ENCODE measurements at places on chromosomes 6 and 20.

- DNase-seq, result no peak
Measured at GRCh38 chr6:110573136-110573535, 96.7 kb upstream of the SLC22A16 start.

GRCh38 chr20:50866831-50867230 is 64.4 kb downstream of the ADNP start:
- no peak for DNase-seq

DNA sequence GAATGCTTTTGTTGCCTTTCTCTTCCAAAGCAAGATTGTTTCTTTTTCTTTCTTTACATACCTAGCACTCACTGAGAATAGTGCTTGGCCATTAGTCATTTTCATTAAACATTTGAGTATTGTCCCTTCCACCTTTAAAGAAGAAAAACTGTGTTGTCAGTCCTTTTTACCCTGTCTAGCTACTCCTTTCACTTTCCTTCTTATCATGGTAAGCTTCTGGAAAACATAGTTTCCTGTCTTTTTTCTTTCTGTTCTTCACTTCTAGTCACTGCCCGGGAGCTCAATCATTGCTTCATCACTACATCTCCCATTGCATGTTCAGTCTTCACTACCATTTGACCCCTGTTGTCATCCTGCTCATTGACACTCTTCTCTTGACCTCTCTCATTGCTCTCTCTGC is 12.1 kb downstream of the VAPB start:
- DNase-seq, result no peak

DNA sequence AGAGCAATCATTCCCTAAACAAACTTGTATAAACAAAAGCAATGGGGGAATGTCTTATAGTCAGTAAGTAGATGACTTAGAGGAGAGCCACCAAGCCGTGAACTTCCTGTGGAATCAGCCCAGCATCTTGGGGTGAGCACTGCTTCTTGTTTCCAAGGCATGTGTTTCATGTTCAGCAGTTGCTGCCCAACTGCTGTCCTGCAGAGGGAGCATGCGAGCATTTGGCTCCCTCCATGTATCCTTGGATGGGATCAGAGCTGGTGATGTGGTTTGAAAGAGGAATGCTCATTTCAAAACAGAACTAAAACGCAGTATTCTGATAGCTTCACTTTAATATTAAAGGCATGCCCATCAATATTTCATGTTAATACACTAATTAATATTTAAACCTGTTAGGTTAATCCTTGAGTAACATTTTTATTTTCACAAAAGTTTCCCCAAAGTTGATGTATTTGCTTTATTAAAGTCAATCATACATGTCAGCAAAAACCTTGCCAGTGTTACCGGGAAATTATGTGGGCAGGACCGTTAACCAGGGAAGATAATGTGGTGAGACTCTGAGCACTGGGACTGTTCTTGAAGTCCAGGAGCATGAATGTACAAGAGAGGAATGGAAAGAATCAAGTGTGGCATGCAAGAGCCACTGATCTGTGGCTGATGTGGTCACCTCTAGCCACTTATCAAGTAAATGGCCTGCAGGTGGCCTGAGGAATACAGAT is 172.1 kb upstream of the GGTLC1 start:
- peak; percentile 46 for DNase-seq

DNA sequence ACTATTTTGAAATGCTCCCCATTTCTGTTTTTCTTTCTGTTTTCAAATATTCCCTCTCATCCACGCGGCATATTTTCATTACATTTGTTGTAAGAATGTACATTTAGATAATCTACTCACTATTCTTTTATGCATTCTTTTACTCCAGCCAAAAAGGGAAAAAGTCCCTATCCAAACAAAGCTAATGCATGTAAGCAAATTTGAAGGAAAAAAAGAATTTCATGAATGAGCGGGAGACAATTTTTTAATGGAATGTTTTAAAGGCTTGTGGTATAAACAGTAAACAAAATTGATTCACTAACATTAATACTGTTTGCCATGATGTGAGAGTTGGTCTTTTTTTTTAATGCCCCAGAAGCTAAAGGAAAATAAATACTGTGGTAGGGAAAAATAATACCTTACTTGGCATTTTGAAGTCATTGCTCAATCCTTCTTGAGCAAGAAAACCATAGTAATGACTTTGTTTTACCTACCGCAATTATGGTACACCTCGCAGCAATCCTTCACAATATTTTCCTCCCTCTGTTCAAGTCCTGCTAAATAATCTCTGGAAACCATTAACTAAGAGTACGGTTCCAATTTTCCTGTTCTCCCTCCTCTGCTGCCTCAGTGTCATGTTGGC is 79.0 kb downstream of the BACH2 start:
- DNase-seq, result no peak

- DNase-seq, result no peak
Measured at GRCh38 chr20:1283522-1284510, 17.7 kb downstream of the SNPH start.

DNA sequence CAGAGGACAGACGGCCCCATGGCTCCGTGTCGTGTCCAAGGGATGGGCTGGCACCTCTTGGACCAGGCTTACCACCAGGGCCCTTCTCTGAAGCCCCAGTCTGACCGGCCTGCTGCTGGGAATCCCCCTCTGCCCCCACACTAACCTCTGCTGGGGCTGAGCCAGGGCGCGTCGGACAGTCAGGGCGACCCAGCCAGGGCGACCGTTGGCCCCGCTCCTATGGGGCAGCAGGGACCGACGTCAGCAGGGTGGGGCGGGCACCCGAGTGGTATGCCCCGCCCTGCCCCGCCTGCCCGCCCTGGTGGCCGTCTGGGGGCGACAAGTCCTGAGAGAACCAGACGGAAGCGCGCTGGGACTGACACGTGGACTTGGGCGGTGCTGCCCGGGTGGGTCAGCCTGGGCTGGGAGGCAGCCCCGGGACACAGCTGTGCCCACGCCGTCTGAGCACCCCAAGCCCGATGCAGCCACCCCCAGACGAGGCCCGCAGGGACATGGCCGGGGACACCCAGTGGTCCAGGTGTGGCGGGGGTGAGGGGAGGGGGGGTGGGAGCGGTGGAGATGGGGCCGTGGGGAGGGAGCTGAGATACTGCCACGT is at the start of gene SLC17A9:
SLC17A9 (plus strand) TSS at position 337 of the 595 bp plus-strand sequence; CDS start at position 459, 122 bp downstream.
- DNase-seq, result no peak

DNA sequence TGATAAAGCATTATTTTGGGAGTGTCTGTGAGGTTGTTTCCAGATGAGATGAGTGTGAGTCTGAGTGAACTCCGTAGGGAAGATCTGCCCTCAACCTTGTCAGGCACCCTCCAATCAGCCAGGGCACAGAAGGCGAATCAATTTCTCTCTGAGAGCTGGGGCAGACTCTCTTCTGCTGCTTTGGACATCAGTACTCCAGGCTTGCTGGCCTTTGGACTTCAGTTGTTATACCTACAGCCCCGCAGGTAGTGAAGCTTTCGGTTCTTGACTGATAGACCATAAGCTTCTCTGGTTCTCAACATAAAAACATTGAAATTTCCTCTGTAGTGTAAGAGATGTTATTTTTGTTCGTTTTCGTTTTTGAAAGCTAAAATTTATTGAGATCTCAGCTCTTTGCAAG is 71.4 kb downstream of the MAFB start:
- DNase-seq, result no peak

DNA sequence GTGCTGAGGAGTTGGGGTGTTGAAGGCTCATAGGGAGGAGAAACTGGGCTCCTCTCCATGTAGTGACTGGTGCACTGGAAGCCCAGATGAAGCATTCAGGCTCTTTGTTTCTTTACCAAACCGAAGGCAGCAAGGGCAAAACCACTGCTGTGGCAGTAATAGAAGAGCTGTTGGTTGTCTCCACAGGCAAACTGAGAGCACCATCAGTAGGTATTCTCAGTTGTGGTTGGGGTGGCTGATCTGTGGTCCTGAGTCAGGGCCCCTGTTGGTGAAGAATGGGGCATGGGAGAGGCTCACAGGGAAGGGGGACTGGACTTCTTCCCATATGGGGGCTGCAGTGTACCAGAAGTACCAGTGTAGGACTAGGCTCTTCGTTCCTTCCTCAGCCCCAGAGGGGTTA is 460.2 kb upstream of the IMPG1 start:
- no peak for DNase-seq

- no peak for DNase-seq
Measured at GRCh38 chr6:15378272-15378671, 132.4 kb downstream of the JARID2 start.

DNA sequence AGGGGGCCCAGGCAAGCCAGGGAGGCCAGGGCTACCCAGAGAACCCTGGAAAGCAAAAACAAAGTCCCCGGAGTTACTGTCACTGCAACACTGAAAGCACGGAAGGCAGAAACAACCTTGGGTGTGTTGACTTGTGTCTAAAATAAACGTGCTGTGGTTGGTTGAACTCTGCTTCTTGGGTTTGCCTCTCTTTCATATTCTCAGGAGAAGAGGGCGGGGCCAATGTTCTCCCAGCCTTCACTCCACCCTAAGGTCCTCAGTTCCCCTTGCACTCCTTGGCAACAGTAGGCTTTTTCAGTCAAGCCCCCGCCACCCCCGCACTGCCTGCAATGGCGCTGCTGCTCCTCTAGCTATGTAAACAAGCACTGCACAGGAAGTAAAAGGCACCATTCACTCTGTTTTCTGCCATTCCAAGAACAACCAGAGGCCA is 60.9 kb downstream of the COL9A1 start:
- DNase-seq, result no peak

DNA sequence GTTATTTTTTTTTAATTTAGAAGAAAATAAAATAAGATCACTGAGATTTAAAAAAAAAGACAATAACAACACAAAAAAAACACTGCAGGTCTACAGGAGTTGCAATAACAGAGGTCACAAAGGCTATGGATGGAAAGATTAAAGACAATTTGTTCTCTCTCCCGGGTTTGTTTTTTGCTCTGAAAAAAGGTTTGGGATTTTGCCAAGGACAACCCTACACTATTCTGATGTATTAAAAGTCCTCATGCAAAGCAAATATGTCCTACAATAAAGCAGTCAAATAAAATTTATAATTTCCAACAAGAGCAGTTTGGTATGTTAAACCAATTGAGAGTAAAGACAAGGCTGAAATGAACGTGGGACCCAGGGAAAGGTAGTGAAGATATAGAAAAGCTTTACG is 55.6 kb downstream of the PTPRK start:
- no peak for DNase-seq

GRCh38 chr6:158605266-158605878 is 39.2 kb downstream of the DYNLT1 start:
- DNase-seq, result peak; percentile 49

DNA sequence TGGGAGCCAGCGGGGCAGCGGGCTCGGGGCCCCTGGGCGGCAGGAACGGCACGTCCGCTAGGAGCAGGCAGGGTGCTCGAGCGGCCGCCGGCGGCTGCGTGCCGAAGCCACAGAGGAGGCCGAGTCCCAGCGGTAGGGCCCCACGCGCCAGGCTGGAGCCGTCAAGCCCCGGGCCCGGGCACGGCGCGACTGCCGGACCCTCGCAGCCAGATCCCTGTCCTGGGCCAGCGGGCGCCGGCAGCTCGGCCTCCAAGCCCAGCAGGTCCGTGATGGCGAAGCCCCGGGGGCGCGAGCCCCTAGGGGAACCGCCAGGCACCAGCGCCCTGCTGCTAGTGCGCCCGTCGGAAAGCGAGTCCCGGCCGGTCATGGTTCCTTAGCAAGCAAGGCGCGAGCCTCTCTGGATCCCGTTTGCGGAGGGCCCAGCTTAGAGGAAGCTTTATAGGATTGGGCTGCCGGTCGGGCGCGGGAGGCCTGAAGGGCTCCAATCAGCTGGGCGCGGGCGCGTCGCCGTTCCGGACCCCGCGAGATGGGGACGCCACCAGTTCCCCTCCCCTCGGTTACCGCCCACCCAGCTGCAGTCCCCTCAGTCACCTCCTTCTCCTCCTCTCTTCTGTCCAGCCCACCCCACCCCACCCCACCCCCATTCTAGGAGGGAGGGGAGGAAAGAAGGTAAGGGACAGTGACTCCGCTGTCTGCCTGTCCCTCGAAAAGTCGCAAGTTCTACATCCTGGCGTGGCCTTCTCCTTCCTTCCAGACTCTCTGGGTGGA is at the start of gene VSX1:
VSX1 (minus strand) TSS at position 412 of the 768 bp plus-strand sequence; CDS start at position 367, 45 bp downstream.
- no peak for DNase-seq

- DNase-seq, result peak; percentile 90
Measured at GRCh38 chr6:85464260-85464644, 14.4 kb downstream of the NT5E start.

GRCh38 chr6:54877713-54878317 is 31.2 kb downstream of the FAM83B start:
- no peak for DNase-seq

- DNase-seq, result no peak
Measured at GRCh38 chr6:112038268-112038667, 15.6 kb upstream of the CCN6 start.

DNA sequence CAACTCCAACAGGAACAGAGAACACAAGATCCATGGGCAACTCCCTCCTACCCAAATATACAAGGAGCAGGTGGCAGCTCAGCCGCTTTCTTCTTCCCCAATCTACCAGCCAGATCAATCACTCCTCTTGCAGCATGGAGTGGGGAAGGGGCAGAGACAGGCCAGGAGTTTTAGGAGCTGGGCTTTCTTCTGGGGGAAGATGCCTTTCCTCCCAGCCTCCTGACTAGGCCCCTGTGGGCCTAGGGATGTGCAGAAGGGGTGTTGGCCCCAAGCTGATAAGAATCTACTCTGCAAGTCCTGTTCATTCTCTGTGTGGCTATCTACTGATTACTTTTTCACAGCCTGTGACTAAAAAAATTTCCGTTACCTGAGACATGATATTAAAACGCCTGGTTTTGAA is 189.0 kb downstream of the BCAS1 start:
- DNase-seq, result no peak

- DNase-seq, result no peak
Measured at GRCh38 chr6:44497807-44498206, 110.3 kb downstream of the CDC5L start.

- no peak for DNase-seq
Measured at GRCh38 chr6:118252474-118252873, 295.6 kb upstream of the PLN start.

DNA sequence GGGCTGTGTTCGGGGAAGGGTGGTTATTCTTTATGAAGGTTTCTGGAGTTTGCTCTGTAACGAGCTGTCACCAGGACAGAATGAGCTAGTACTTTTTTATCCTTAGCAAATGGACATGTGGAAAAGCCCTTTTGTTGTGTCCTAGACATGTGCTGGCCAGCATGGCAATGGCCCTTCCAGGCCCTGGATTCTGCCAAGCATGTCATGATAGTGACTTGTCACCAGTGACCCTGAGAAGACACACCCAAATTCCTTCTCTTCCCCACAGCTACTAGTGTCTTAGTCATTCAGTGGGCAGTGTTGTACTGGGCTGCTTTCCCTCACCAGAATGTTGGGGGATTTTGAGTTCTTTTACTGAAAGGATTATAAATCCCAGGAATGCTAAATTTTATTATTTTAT is 74.0 kb upstream of the XRN2 start:
- DNase-seq, result no peak

- DNase-seq, result no peak
Measured at GRCh38 chr20:58584051-58584824, 66.8 kb upstream of the STX16 start.

DNA sequence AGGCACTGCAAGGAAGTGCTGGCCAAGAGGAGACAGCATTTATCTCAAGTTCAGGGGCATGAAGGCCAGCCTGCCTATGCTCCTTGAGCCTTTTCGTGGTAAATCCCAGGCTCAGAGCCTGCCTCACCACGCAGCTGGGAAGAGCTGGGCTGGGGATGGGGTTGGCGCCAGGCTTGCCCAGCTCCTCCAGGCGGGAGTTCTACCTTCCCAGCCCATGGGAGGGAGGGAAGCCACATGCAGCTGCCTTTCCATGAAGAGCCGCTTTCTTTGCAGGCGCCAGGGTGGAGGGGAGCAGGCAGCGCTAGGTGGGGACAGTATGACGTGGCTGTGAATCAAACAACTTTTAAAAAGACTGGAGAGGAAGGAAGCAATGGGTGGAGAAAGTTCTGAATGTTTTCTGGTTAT is 19.5 kb upstream of the SIRT5 start:
- peak; percentile 46 for DNase-seq

Measured in MG63 (cell line).